SW480 (cell line): ENCODE measurements at places on chromosomes 4 and X.

GRCh38 chr4:653080-653821 is 20.8 kb downstream of the ATP5ME start:
- DNase-seq: no peak

DNA sequence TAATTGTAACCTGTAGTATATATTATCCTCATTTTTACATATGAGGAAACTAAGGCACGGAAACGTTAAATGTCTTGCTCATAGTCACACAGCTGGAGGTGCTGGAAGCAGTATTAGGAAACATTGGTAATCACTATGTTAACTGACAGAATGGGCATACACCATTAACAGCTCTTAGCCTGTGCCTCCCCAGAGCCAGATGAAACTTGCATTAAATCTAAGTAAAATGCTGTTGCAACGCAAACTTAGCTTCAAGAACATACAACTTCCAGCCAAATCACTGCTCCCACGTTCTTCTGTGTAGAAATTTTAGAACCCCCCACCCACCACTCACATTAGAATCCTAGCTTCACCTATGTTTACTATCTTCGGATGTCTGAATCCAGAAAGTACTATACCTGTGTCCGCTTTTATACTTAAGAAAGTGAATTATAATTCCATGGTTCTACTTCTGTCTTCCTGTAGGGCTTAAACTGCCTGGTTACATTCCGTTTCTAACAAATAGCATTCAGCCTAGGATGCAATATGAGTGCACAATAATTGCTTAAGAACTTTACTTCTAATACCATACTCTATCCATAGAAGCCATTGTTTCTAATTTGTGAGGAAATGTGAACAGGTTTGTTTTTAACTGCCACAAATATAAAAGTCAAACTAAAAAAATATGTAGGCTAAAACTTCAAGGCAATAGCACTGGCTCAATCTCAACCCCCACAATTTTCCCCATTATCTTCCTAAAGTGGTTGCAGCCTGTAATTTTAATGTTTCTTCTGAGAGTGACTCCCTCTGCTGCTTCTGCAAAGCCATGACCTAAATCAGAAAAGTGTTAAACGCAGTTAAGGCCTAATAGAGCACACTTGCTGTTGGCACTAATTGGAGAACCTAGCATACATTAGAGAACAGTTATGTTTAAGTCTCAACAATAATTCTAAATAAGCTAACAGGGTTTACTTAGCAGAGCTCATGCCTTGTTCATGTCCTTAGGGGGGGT is 4.4 kb downstream of the UNC5C start:
- no peak for DNase-seq

DNA sequence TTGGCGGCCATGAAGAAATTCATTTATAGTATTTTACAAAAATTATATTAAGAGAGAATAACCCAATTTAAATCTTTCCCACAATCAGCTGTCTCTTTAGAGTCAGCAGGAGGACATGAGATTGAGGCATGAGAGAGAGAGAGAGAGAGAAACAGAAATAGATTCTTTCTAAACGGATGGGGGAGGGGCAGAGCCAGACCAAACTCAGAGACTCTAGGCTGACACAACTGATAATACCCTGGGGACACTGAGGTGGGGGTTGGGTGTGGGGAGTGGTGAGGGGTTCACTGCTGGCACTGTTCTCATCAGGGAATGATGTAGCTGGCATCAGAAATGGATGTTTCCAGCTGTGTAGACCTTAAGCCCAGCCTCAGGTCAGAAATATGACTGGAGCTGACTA is 20.5 kb upstream of the HOPX start:
- DNase-seq: no peak

DNA sequence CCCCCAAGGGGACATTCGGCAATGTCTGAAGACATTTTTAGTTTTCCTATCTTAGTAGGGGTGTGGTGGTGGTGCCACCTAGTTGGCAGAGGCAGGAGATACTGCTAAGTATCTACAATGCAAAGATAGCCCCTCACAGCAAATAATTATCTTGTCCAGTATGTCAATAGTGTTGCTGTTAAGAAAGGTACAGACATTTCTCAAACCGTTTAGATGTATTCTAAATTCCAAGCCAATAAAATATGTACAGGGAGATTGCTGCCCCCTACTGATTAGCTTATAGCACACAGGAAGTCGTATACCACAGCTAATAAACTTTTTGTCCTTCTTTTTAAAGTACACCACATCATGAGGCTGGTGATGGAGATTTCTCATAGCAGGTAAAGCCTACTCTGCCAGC is 260.5 kb downstream of the TMA16 start:
- peak; percentile 1 for DNase-seq

GRCh38 chrX:153651540-153652079 is 4.6 kb downstream of the DUSP9 start:
- peak; percentile 33 for DNase-seq

- DNase-seq: no peak
Measured at GRCh38 chr4:139524062-139524631, 31.9 kb downstream of the SETD7 start.

- DNase-seq: peak; percentile 58
Measured at GRCh38 chrX:99705701-99706100, 704.4 kb downstream of the PCDH19 start.

- DNase-seq: no peak
Measured at GRCh38 chr4:55993994-55994663, 45.4 kb downstream of the CEP135 start.

- DNase-seq: no peak
Measured at GRCh38 chr4:138401334-138401733, 159.2 kb upstream of the SLC7A11 start.

GRCh38 chr4:56414135-56414670 is 21.2 kb downstream of the PPAT start:
- no peak for DNase-seq

DNA sequence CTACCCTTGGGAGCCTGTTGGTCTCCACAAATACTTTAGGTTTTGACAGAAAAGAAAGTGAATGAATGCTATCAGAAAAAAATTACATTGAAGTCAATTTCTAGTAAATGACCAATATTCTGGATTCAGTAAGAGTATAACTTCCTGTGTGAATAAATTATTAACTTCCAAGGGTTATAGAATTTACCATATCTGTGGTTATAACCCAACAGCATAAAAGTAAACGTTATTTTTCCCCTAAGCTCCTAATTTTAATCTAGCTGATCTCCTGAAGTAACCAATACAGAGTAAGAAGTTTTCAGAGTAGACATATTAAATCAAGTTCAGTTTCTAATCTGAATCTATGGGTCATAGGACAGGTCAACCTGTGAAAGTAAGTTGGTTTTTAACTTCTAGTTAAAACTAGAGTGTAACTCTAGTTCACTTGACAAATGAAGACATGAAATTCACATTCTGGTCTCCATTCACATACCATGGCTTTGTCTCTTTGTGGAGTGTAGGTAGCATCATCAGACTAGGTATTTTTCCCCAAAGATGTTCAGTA is 22.8 kb downstream of the DTHD1 start:
- no peak for DNase-seq

GRCh38 chr4:138919094-138919936 is 96.3 kb upstream of the NOCT start:
- peak; percentile 56 for DNase-seq

GRCh38 chrX:29299684-29300083 is 712.4 kb downstream of the IL1RAPL1 start:
- DNase-seq: peak; percentile 28

DNA sequence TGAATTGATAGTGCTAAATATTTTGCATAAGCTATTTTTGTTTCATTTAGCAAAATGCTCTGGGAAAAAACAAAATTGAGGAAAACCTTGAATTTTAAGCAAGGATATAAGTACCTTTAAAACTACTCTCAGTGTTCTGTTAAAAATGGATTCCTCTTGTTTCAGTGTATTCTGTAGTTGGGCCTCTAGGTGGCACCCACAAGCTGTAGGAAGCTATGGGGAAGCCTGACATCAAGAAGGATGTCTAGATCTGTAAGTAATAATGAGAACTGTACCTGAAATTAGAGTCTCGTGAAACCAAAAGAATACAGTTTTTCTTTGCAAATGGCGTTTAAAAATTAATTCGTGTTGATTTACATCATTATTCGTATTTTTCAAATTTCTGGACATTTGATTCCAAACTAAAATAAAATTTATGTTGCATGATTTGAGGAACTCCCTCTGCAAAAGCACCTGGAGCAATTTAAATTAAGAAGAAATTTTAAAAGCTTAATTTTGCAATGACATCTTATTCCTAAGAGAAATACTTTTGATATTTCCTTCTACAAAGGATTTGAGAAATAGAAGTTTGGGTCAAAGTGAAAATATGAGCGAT is 51.2 kb downstream of the TMPRSS11E start:
- peak; percentile 54 for DNase-seq

DNA sequence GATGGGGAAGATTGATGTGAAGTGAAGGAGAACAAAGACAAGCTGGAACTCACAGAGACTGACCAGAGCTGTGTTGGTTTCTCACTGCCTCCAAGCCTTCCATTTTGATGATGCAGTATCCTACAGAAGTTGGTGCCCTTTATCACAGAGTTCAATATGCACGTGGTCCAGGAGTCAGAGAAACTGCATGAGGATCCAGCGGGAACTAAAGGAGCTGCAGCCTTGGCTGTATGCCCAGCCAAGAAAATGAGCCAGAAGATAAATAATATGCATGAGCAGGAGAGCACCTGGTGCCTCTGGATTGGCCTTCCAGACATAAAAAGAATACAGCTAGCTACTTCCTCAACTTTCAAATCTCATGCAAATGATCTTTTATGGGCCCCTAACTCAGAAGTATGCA is 44.3 kb upstream of the DCLK2 start:
- DNase-seq: no peak

GRCh38 chr4:17736484-17736883 is 44.9 kb downstream of the FAM184B start:
- no peak for DNase-seq

DNA sequence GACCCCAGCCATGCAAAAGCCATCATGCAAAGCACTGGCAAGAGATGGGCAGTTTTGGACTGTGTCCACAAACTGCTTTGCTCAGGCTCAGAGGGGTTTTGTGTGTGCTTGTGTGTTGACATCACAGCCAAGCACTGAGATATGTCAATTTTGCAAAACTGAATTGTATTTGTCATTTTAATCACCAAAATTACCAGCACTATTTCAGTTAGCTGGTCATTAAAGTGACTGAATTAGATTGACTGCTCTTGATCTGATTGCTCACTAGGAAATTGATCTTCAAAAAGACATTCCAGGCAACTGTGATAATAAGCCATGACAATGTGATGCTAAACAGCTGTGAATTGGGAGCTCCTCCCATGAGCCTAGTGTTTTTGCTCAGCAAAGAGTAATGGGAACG is 337.3 kb upstream of the GNPDA2 start:
- no peak for DNase-seq

DNA sequence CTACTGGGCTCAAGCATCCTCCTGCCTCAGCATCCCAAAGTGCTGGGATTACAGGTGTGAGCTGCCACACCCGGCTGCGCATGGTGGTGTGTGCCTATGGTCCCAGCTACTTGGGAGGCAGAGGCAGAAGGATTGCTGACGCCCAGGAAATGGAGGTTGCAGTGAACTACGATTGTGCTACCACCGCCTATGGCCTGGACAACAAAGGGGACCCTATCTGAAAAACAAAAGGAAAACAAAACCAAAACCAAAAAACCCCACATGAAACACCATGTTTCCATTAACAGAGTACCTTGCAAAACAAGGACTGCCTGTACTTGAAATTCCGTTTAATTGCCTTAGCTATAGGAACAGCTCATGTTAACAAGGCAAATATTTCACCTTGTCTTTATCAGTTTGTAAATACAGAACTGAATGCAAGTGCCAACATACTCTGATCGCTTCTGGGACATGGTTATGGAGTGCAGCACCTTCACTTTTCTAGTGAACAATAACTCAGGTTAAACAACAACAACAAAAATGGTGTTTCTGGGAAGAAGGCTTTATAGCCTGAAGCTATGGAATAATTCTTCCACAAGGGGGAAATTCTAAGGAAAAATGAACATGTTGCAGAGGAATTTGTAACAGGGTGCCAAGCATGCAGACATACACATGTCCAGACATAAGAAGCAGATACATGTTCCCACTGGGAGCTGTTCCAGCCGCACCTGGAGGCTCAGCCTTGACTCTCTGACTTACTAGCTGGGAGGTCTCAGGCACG is 73.2 kb upstream of the STS start:
- DNase-seq: no peak

DNA sequence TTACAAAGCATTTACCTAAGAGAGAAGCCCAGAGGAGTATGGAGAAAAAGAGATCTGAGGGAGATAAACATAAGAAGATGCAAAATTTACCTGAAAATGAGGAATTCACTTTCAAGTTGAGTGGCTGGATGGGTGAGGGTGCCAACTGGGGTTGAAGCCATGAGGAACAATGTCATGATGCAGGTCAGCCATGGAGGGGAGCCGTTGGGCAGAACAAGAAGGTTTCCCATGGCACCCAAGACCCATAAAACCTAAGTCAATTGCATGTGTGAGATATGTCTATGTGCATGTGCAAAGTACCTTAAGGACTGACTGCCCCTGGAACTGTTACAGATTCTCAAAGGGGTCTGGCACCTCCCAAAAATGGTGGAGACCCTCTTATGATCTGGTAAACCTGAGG is 46.6 kb upstream of the PRRG1 start:
- DNase-seq: peak; percentile 58

- DNase-seq: no peak
Measured at GRCh38 chr4:88908003-88908402, 149.0 kb downstream of the FAM13A start.

DNA sequence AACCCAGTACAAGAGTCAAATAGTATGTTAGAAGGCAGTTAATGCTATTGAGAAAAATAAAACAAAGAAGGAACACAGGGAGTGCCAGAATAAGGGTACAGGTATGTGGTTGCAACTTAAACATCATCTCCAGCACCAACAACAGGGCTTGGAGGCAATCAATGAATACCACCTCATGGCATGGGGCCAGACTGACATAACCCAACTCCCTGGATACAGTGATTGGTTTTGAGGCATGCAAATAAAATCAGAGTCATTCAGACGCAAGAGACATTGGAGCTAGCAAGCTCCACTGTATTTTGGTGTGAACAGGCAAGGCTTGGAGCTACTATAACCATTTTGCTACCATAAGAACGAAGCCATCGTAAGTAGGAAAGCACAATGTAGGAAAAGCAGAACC is 56.7 kb downstream of the PPP3CA start:
- DNase-seq: no peak

DNA sequence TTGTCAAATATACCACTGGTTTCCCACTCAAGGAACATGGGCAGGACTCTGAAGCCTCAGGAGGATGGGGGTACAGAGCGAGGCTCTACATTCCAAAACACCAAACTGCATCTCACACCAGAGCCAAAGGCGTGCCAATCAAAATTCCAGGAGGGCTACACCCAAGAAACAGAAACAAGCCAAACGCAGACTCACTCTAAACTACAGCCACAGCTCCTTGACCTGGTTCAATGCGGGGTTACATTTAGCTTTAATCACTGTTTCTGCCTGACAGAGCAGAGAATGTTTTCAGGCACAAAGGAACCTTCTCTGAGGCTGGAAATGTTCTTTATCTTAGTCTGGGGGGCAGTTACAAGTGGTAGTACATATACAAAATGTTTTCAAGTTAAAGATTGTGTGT is 2121.5 kb upstream of the AGA start:
- DNase-seq: no peak
